Urothelium cell line (cell line): ENCODE measurements at places on chromosomes 5 and 9.
A peak's percentile ranks its signal among the peaks of the same experiment; 100 is the strongest.

DNA sequence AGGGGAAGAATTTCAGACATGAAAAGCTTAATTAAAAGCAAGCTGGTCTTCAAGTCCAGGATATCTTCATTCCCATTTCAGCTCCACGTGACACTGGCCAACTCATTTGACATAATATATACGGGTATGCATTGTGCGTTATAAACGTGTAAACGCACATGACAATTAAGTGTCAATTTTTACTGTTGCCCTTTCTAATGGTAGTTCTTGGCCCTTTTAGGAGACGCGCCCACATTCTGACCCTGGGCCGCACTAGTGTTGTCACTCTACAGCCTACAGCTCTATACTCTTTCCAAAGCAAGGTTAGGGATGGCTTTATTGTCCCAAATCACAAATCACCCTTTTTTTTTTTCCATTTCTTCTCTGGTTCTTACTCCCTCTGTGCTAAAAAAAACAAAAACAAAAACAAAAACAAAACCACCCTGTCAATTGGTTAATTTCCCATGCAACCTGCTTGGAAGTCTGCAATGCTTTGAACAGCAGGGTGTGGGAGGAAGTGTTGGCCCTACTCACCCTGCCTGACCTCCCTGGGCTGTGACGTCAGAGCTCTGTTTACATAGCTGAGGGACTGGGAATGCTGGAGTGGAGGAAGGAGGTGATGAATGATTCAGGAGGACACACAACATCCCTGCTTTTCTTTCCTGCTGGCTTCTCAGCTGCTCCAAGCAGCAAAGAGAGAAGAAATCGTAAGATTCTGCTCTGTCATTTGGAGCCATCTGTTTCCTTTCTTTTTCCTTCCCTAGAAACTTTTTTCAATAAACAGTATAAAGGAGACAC, 19.3 kb downstream of the RFK start:
- peak; percentile 72 for DNase-seq

GRCh38 chr9:137163365-137163715, 6.5 kb downstream of the LRRC26 start:
- DNase-seq: no peak

- DNase-seq: no peak
Observed at GRCh38 chr5:132770476-132771159, 6.4 kb downstream of the SEPTIN8 start.

DNA sequence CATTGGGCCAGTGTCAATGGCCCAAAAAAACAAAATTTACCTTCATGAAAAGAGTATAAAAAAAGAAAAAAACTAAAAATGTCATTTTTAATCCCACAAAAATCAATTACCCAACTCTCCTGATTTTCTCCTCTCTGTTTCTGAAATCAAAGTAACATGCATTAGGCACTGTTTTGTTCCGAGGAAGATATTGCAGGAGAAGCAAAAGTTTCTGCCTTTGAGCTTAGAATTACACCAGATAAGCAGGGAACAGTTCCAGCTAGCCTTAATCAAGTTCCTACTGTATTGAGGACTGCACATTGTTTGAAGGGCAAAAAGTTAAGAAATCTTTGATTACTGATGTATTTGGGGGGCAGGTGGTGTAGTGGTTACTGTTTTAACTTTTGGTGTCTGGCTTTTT, 1.1 kb upstream of the PRKAA1 start:
- DNase-seq: no peak

- DNase-seq: no peak
Observed at GRCh38 chr9:78103971-78104433, 72.4 kb upstream of the GNAQ start.

DNA sequence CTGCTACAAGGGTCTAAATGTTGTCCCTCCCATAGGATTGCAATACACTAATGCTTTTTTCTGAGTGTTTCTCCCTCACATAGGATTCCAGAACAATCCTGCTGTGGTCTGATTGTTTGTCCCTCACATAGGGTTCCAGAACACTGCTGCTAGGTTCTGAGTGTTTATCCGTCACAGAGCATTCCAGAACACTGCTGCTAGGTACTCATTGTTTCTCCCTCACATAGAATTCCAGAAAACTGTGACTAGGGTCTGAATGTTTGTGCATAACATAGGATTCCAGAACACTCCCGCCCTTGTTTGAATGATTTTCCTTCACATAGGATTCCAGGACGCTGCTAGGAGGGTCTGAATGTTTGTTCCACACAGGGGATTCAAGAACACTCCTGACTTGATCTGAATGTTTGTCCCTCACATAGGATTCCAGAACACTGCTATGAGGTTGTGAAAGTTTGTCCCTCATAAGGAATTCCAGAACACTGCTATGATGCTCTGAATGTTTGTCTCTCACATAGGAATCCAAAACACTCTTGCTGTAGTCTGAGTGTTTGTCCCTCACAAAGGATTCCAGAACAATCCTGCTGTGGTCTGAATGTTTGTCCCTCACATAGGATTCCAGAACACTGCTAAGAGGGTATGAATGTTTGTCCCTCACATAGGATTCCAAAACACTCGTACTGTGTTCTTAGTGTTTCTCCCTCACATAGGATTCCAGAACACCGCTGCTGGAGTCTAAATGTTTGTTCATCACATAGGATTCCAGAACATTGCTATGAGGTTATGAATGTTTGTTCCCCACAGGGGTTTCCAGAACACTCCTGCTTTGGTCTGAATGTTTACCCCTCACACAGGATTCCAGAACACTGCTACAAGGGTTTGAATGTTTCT, 213.5 kb downstream of the FOXD4L6 start:
- DNase-seq: no peak

DNA sequence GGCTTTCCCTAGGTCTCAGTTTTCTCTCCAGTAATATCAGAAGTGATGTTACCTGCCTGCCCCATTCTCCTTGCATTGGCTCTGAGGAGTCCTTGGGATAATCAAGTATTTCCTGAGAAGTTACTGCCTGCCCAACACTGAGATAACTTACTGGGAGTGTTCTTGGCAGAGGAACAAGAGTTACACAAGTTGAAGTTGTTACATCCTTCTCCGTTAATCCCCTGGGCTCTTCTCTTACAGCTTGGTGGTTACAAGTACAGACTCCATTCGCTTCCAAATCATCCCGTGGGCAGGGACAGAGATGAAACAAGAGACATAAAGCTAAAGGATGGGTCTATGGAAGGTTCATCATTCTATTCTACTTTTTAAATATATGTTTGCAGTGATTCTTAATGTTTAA, 74.1 kb upstream of the SAP30L start:
- no peak for DNase-seq

DNA sequence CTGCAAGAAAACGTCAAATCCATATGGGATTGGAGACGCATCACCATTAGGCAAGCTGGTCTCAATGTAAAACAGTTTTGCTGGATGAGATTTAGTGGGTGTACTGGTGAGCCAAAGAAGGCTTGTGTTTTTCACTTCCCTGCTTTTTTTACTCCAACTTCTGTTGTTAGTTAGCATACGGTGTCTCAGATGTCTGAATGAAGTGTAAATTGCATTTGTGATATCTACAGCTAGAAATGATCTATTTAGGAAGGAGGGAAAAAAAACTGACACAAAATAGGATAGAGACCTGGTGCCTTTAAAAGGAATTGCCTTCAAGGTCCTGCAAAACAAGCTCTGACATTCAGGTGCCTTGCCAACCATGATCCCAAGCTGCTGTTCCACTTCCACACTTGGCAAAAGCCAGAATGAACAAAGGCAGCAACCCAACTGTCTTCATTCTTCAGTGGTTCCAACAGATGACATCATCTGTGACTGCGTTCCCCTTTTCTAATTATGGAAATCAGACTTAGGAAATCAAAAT, 104.2 kb upstream of the RAI14 start:
- DNase-seq: no peak

DNA sequence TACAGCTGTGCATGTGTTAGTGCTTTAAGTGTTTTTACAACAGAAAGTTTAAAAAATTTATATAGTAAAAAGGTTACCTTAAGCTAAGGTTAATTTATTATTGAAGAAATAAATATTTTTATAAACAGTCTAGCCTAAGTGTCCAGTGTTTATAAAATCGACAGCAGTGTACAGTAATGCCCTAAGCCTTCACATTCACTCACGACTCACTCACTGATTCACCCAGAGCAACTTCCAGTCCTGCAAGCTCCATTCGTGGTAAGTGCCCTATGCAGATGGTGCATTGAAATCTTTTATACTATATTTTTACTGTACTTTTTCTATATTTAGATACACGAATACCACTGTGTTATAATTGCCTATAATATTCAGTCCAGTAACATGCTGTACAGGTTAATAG, 159.1 kb downstream of the ROR2 start:
- DNase-seq: no peak

DNA sequence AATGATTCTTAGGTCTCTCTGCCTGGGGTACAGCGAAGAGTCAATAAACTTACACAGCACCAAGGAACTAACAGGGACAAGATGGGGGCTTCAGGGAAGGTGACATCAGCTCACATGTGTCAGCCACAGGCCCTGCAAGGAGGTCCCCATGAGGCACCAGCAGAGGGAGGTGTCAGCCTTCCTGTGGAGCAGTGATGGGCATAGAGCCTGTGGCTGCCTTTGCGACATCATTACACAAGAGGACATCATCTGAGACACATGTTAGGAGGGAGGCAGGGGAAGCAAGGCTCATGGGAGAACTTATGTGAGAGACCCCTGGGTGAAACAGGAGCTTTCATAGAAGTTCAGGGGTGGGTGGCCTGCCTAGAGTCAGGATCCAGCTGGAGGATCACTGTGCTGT, 389.6 kb downstream of the SEMA5A start:
- peak; percentile 27 for DNase-seq

- no peak for DNase-seq
Observed at GRCh38 chr9:111427186-111427585, 57.0 kb downstream of the ECPAS start.

- no peak for DNase-seq
Observed at GRCh38 chr5:159345336-159345735, 15.0 kb upstream of the IL12B start.

GRCh38 chr9:85392260-85392659, 349.5 kb downstream of the AGTPBP1 start:
- no peak for DNase-seq

- no peak for DNase-seq
Observed at GRCh38 chr9:32884482-32884881, 101.1 kb downstream of the TMEM215 start.

GRCh38 chr5:151236888-151237287, 13.0 kb upstream of the CCDC69 start:
- DNase-seq: no peak

GRCh38 chr5:132808448-132808847, 4.7 kb upstream of the SOWAHA start:
- no peak for DNase-seq

- DNase-seq: peak; percentile 78
Observed at GRCh38 chr5:40797273-40798011, 732 bp downstream of the PRKAA1 start.

GRCh38 chr9:84436386-84437109, 96.0 kb upstream of the SLC28A3 start:
- no peak for DNase-seq

GRCh38 chr5:178307267-178308045, 74.9 kb upstream of the PHYKPL start:
- DNase-seq: no peak

DNA sequence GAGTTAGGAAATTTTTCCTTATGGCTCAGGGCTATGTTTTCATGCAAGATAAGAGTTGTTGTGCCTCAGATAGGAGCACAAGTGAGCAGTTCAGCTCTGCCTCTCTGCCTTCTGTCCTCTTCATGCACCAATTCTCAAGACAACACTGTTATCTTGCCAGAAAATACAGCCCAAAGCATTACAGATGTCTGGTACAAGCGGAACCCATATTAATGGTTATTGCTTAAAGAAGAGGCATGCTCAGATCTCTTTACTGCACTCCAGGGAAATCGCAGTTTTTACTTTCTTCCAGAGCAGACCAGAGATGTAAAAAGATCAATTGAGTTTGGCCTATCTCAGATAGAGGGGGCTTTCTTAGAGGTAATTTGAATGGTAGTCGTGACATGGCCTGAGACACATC, 361.6 kb upstream of the WWC1 start:
- DNase-seq: no peak

DNA sequence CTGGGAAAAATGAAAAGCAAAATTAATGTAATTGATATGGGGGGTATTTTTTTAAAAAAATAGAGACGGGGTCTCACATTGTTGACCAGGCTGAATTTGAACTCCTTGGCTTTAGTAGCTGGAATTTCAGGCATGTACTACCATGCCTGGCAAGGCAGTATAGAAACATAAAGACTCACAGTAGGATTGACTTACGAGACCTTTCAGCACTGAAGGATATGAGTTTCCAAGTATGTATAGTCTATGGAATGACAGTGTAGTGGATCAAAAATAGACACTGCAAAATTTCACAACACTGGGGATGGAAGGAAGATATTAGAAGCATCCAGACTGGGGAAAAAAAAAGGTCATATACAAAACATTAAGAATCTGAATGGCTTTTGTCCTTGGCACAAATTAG, 6.8 kb downstream of the DCP2 start:
- DNase-seq: no peak

DNA sequence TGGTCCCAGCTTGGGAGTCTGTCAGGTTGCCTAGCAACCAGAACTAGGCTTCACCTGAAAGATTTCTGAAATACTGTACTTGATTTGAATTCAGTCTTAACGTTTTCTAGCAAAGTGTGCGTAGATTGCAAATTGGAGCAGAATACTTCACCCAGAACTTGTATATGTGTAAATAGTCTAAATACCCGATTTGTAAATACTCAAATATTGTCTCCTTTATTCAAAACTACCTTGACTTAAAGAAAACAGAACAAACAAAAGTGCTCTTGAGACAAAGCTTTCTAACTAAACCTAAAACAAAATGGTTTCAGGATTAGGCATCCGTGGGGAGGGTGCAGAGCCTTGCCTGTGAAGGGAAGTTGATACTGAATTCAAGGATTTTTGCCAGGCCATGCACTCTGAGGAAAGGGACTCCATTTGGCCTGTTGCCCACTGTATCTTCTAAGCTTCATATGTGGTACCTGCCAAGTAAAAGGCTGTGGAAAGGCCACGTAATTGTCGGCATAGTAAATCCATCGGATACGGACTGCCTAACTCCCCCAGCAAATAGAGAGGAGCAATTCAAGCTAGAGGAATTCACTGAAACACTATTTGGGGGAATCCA, 744 bp upstream of the HMGCS1 start:
- no peak for DNase-seq

DNA sequence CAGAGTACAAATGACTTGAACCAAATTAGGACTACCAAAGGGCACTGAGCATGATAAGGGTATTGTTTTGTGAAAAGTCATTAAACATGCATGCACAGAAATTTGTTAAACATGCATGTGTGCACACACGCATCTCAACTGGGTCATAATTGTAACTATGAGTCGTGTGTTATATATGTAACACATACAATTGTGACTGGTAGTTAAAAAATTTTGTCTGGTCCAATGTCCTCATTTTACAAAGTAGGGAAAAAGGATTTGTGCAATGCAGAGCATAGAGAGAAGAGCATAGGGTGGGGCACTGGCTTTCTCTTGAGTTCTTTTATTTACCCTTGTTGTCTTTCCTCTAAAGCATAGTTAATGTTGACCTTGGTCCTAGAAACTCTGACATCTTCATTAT, 19.3 kb upstream of the IGFBPL1 start:
- no peak for DNase-seq

DNA sequence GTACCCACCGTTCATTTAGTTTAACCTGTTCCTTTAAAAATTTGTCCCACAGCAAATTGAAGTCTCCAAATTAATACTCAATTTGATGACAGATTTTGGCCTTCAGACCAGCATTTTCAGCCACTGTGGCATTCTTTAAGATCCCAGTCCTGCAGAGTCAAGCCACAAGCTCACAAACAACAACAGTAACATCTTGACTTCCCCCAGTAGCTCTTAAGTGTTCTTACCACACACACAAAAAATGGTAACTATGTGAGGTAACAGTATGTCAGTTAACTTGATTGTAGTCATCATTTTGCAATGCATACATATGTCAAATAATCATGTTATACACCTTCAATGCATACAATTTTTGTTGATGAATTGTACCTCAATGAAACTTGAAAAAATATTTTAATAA, 247.9 kb downstream of the LURAP1L start:
- no peak for DNase-seq
